ENCODE measurements at places on chromosomes 1 and 21.

DNA sequence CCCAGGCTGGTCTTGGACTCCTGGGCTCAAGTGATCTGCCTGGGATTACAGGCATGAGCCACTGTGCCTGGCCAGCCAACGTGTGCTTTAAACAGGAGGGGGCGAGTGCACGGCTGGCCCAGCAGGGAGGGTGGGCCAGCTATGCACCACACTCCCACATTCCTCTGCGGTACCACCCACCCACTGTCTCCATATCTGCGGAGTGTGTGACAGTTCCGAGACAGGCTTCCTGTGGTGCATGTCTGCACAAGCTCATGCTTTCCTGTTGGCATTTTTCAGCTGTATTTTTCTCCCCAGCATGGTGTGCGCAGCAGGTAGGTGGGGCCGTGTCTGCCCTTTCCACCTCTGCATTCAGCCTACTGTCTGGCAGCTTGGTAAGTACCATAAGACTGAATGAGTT lies 183.3 kb downstream of the AJAP1 start:
- H3K27ac ChIP-seq: no peak overlapping the region
- H3K4me3 ChIP-seq: no peak overlapping the region
- H3K27me3 ChIP-seq: peaks cover 26% of the 10 kb centered on the region
- H3K36me3 ChIP-seq: no peaks in the 10 kb centered on the region
- ATAC-seq: peak; percentile 12

GRCh38 chr1:224615861-224616755 lies at the start of gene CNIH3:
Gene CNIH3, plus strand, starts transcription at chr1:224616317. Its CDS starts 858 bp downstream, at chr1:224617175.
- no peaks in the 10 kb centered on the region for H3K36me3 ChIP-seq
- no peak for ATAC-seq
- peak within 1 kb of the TSS; percentile 44 for H3K4me3 ChIP-seq

GRCh38 chr21:42293649-42294272 lies 21.4 kb downstream of the TFF3 start:
- no peaks in the 10 kb centered on the region for H3K27me3 ChIP-seq
- H3K4me3 ChIP-seq: no peak overlapping the region
- ATAC-seq: no peak
- peaks cover 19% of the 10 kb centered on the region for H3K36me3 ChIP-seq

DNA sequence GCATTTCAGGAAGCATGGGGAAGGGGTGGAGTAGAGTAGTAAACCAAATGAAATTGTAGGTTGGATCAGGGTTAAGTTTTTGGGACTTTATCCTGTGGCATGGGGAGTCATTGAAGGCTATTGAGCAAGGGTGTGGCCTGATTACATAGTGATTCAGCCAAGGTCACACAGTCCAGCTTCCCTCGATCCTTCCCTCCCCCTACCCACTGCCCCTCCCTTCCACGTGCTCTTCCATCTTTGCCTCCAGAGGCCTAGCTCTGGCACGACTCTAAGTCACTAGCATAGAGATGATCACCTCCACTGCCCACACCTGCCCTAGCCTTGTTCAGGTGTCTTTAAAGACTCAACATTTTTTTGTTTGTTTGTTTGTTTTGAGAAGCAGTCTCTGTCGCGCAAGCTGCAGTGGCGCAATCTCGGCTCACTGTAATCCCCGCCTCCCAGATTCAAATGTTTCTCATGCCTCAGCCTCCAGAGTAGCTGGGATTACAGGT lies 37.2 kb upstream of the SLC9A1 start:
- no peaks in the 10 kb centered on the region for H3K4me1 ChIP-seq
- ATAC-seq: no peak
- no peak overlapping the region for H3K4me3 ChIP-seq
- H3K27me3 ChIP-seq: no peaks in the 10 kb centered on the region
- peak overlapping the region; percentile 13 for H3K27ac ChIP-seq
- no peaks in the 10 kb centered on the region for H3K36me3 ChIP-seq

DNA sequence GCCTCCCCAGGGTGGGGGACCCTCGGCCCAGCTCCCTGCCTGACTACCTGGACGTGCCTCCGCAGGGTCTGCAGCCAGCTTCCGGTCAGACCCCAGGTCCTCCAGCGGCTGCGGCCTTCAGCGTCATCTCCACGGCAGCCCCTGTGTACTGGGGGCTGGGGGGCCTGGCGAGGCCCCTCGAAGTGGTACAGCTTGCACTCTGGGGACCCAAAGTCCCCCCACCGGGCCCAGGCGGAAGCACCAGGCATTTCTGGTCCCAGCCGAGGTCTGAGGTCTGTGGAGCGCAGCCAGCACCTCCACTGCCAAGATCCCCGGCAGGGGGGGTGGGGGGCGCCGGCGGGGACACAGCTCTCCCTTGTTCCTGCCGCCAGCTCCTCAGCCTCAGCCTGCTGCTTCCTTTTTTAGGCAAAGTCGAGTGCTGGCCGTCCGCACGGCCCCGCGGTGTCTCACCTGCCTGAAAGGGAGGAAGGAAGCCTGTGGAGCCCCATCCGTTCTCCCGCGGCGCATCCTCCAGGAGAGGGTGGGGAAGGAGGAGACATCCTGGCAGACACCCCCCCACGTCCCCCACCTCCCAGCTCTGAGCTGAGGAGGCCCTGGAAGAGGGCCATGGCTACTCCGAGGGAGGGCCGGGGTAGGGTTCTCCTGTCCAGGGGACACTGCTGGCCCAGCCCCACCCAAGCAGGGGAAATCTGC lies 1.2 kb upstream of the VWA1 start:
- ATAC-seq: no peak
- no peaks in the 10 kb centered on the region for H3K36me3 ChIP-seq
- H3K4me3 ChIP-seq: no peak overlapping the region
- H3K27ac ChIP-seq: no peak overlapping the region
- peaks cover 85% of the 10 kb centered on the region for H3K27me3 ChIP-seq

- no peaks in the 10 kb centered on the region for H3K27me3 ChIP-seq
- H3K27ac ChIP-seq: no peak overlapping the region
- no peak overlapping the region for H3K4me3 ChIP-seq
- ATAC-seq: no peak
- H3K36me3 ChIP-seq: no peaks in the 10 kb centered on the region
These were observed 239.0 kb upstream of the PTBP2 start for GRCh38 chr1:96482616-96483015.

DNA sequence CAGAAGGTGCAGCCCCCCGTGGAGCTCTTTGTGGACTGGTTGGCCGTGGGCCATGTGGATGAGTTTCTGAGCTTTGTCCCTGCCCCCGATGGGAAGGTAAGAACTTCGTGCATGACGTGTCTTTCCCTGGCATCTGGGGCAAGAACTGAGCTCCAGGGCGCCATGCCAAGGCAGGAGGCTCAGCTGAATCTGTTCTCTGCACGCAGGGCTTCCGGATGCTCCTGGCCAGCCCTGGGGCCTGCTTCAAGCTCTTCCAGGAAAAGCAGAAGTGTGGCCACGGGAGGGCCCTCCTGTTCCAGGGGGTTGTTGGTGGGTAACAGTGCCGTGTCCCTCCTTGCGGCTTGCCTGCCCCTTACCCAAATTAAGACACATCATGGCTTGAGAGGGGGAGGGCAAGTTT lies 27.7 kb downstream of the PADI3 start:
- no peak overlapping the region for H3K27ac ChIP-seq
- no peak for ATAC-seq
- no peaks in the 10 kb centered on the region for H3K36me3 ChIP-seq
- H3K4me1 ChIP-seq: peaks cover 8% of the 10 kb centered on the region
- no peak overlapping the region for H3K4me3 ChIP-seq
- peaks cover 54% of the 10 kb centered on the region for H3K27me3 ChIP-seq

- peaks cover 67% of the 10 kb centered on the region for H3K36me3 ChIP-seq
- ATAC-seq: no peak
- H3K27me3 ChIP-seq: no peaks in the 10 kb centered on the region
- H3K4me3 ChIP-seq: no peak overlapping the region
- H3K4me1 ChIP-seq: no peaks in the 10 kb centered on the region
These were observed 40.5 kb downstream of the SLC45A1 start for GRCh38 chr1:8358241-8358896.

DNA sequence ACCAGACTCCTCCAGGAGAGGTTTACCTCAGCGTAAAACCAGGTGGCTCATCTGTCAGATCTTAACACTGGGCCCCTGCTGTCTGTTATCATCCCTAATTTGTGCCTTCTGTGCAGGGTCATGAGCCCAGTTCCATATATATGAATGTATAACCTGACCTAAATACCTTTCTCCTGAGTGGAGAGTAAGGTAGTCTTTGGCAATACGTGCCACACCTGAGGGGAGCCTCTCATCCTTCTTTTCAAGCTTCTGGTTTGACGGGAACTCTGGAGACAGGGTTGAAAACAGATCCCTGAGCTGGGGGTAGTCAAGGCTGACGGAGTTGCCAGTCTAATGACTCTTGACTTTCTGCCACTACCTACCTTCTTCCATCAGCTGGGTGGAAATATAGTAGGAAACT lies 4.1 kb downstream of the SFT2D2 start:
- H3K4me3 ChIP-seq: peak overlapping the region; percentile 22
- H3K27ac ChIP-seq: peak overlapping the region; percentile 91
- ATAC-seq: no peak
- H3K36me3 ChIP-seq: peaks cover 52% of the 10 kb centered on the region

GRCh38 chr1:67137307-67137753 lies 2.6 kb upstream of the C1orf141 start:
- no peaks in the 10 kb centered on the region for H3K36me3 ChIP-seq
- ATAC-seq: no peak
- H3K27me3 ChIP-seq: peaks cover 14% of the 10 kb centered on the region
- H3K4me3 ChIP-seq: no peak overlapping the region
- H3K27ac ChIP-seq: no peak overlapping the region

- ATAC-seq: no peak
- no peak overlapping the region for H3K4me3 ChIP-seq
- H3K27ac ChIP-seq: no peak overlapping the region
- no peaks in the 10 kb centered on the region for H3K27me3 ChIP-seq
These were observed 57.6 kb downstream of the RIMS3 start for GRCh38 chr1:40607921-40608320.

DNA sequence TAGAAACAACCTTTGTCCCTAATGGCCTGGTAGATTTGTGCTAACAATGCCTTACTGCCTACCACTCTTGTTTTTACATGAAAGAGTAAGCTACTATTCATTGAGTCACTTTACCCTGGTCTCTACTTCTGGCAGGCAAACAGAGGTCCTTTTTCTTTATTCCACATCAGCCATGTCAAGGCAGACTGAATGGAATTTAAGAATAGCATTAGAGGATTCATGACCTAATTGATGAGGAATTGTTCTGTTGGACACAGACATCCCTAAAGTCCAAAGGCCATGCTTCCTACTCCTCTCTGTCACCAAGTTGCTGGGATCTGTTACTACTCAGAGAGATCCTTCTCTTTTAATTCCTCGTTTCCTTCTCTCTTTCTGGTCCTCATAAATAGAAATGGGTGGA lies 229.1 kb upstream of the ZP4 start:
- no peaks in the 10 kb centered on the region for H3K4me1 ChIP-seq
- H3K4me3 ChIP-seq: no peak overlapping the region
- no peak for ATAC-seq

DNA sequence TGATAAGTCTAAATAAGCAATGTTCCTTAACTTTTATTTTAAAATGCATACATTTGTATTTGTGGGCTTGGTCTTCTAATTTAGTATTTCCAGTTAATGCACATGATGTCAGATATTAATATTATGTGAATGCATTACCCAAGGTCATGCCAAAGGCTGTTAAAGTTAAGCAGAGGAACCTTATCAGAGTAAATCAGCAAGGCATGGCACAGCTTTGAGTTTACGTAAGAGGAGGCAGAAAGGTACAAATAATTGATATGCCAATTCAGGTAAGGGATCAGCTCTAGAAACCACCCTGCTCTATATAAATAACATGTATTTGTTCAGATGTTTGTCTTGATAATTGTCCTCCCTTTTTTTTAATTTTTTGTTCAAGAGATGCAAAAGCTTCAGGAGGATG lies 64.5 kb upstream of the CHRM3 start:
- no peaks in the 10 kb centered on the region for H3K27me3 ChIP-seq
- no peak overlapping the region for H3K4me3 ChIP-seq
- H3K4me1 ChIP-seq: no peaks in the 10 kb centered on the region
- no peak for ATAC-seq

DNA sequence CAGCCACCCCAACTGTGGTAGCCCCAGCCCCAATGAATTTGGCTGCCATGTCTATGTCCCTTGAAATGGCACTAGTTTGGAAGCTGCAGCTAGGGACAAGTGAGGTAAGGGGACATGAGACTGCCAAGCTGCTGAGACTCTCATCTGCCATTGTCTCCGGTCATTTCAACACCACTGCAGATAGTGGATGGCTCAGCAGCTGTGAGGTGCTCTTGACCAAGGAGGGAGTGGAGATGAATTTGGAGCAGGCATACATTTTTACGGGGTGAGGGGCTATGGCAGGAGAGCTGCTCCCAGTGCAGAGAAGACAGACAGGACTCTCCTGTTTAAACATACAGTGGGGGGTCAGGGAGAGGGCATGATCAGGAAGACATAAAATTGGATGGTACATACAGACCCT lies 315.5 kb upstream of the CAMK1G start:
- H3K27me3 ChIP-seq: no peaks in the 10 kb centered on the region
- H3K4me1 ChIP-seq: no peaks in the 10 kb centered on the region
- H3K36me3 ChIP-seq: no peaks in the 10 kb centered on the region
- no peak for ATAC-seq
- no peak overlapping the region for H3K4me3 ChIP-seq

- peak; percentile 71 for ATAC-seq
- no peak overlapping the region for H3K4me3 ChIP-seq
- H3K27ac ChIP-seq: no peak overlapping the region
- H3K36me3 ChIP-seq: no peaks in the 10 kb centered on the region
These were observed 29.2 kb downstream of the ZNF281 start for GRCh38 chr1:200380589-200381021.

DNA sequence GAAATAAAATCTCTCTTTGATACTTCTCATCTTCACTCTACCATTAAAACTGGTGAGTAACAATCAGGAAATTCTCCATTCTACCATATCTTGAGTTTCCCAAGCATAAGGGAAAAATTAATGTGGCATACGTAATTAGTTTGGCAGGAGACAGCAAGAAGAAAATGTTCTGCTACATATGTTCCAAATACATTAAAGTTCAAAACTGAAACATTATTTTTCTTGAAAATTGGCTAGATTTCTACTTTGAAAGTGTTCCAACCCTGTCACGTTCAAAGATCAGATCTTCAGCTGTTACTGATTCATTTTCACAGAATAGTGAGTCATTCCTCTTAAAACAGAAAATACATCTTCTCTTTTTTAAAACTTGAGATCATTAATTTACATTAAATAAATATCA lies 48.5 kb downstream of the PIGK start:
- H3K4me3 ChIP-seq: no peak overlapping the region
- no peaks in the 10 kb centered on the region for H3K27me3 ChIP-seq
- no peaks in the 10 kb centered on the region for H3K4me1 ChIP-seq
- ATAC-seq: no peak
- no peak overlapping the region for H3K27ac ChIP-seq
